ENCODE measurements at places on chromosomes 16 and 17. TPM values are rescaled to one million over a fixed set of nuclear protein-coding genes. Genes with fewer than 3 reads are reported as not detected.

DNA sequence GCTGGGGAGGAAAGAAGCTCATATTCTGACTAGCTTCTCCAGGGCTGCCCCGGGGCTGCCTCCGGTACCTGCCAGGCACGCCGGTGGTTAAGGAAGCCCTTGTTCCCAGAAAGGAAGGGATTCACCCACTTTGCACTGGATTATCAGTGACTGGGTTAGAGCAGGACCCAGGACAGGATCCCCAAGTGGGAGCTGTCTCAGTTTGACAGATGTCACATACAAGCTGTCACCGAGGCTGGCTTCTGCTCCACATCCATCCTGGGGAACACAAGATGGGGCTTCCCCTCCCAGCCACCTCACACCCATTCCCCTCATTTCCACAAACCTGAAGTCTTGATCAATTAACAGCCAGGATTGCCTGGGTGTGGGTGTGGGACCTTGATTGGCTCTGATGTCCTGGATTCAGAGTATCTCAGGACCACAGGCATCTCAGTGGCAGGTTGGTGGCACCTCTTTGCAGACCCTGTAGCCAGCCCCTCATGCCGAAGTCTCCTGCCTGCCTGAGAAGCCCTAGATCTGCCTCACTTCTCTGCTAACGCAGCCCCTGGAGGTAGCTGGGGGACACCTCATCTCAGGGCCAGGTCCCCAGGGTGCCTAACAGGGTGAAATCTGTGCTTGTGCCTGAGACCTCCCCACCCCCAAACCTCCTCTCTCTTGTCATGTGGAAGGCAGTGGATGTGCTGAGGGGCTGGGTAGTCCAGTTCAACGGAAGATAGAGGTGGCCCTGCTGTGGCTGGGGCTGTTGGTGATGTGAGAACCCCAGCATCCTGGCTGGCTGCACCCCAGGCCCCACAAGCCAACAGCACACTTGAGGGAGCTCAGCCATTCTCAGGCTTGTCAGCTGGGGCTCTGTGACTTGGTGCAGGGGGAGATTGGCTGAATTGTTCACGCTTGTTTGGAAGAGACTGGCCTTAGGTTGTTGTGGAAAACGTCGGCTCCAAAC lies 1.4 kb downstream of the CACNG5 start:
- no peak for DNase-seq

- no peak for DNase-seq
Measured at GRCh38 chr16:68644715-68645493, at the start of gene CDH3. Gene CDH3 (plus strand): TSS chr16:68645310. CDS start chr16:68645380, 70 bp downstream.

DNA sequence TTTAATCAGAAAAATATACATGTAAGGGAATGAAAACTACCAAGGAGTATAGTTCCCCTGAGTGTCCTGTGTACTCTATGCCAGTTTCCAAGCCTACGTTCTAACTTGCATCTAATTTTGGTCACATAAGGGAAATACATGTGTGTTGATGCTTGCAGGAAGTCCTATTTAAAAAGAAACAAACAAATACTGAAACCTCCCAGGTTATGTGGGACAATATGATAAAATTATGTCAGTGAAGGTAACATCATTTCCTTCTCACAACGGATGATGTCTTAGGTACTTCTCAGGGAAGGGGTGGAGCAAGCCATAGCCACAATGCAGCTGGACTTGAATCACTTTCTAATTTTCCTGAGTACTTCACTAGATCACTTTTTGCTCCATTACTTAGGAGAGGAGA lies 115.9 kb downstream of the ZFHX3 start:
- no peak for DNase-seq

DNA sequence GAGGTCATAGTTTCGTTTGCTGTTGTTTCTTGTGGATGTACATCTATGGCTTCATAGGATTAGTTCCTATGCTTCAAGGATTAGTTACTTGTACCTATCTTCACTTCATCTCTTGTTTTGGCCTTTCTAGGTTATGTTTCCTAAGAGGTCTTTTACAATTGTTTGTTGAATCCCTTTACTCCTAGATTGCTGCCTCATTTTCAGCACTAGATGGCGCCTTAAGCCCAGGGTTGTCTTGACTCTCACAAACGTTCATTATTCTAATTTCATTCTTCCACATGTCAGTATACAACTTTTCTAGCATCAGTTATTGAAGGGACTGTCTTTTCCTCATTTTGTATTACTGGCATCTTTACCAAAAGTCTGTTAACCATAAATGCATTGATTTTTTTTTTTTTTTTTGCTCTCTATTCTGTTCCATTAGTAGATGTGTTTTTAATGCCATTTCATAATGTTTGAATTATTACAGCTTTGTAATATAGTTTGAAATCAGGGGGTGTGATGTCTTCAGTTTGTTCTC lies 45.0 kb upstream of the NACA2 start:
- DNase-seq: peak; percentile 69

- no peak for DNase-seq
Measured at GRCh38 chr16:14043278-14043677, 27.8 kb upstream of the MRTFB start.

DNA sequence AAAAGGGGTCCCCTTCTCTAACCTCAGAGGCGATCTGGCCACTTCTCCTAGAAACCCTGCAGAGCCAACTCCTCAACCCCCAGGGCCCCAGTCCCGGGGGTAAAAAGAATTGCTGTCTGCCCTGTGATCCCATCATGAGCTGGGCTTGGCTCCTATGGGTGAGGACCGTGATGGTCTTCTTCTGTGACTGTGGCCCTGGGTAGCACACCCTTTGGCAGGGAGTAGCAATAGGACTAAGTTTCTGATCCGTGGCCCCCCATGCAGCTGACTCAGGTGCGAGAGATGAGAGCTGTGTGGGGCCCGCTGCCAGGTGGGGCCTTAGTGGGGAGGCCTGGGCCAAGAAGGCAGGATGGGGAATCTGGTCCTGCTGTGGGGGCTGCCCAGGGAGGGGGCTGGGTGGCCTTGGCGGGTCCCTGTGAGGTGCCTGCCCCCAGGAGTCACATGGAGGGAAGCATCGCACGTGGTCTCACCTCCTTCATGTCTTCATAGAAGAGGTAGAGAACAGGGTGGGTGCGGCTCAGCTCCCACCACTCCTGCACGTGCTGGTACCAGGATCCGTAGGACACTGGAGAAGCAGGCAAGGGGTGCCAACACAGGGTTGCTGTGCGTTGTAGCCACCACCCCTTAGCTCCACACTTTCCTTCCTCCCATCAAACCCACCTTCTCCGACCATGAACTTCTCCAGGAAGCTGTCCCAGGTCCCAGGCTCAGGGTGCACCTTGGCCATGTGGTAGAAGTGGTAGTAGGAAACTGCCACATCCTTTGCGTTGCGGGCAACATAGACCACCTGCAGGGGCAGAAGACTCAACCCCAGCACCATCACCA lies 3.3 kb downstream of the SULT1A1 start:
- no peak for DNase-seq

DNA sequence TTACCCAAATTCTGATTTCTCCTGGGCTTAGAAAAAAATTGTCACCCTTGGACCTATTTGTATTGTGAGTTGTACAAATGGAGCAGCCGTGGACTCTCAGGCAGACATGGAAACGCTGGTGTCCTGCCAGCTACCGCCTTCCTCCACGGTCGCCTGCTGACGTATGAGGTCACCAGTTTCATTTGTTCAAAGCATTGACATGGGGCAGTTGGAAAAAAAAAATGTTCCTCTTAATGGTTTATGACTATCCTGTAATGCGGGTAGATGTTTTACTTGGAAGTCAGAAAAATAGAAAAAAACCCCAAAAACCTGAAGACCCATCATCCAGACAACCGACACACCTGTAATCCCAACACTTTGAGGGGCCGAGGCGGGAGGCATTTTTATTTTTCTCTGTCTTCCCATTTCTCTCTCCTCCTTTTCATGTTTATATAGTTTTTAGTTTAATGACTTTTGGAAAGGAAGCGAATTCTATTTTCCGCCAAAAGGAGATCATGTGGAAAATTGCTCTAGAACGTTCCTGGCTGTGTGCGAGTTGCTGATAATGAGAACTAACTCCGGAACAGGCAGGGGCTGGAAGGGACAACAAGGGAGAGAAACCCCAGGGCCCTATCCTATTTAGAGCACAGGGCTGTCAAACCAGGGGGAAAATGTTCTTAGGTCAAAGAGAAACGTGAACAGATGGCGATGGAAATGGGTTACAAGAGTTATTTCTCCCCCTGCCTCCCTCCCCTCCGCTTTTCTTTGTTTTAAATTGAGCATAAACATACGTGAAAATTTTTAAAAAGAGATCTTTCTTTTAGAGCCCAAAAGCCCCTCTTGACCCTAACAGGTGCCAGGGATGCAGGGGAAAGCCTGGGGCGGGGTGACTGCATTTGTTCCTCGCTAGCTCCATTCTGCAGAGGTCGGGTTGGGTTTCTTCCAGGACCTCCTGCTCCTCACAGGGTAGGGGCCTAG lies 13.7 kb downstream of the DNAH17 start:
- peak; percentile 79 for DNase-seq

- no peak for DNase-seq
Measured at GRCh38 chr16:52095471-52095870, 451.5 kb downstream of the TOX3 start.

DNA sequence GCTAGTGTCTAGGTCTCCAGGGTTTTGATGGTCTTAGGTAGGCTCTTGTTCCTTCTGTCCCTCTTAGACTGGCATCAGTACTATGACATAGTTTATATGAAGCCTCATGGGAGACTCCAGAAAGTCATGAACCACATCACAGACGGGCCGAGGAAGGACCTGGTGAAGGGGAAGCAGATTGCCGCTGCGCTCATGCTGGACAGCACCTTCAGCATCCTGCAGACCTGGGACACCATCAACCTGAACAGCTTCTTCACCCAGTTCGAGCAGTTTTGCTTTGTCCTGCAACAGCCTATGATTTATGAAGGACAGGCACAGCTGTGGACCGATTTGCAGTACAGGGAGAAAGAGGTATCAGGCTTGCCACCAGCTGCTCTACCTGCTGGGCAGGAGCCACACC lies 34.0 kb downstream of the RNF213 start:
- DNase-seq: no peak

DNA sequence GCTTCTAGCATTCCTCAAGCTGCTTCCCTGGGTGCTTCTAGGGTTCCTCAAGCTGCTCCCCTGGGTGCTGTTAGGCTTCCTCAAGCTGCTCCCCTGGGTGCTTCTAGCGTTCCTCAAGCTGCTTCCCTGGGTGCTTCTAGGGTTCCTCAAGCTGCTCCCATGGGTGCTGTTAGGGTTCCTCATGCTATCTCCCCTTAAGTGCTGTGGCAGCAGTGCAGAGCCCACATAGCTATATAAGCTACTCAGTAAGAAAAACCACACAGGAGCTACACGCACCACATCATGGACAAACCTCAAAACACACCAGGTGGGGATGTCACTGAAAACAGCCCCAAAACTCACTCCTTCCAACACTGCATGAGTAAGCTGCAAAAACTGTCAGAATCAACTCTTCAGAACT lies 35.2 kb downstream of the ANKRD11 start:
- DNase-seq: no peak

DNA sequence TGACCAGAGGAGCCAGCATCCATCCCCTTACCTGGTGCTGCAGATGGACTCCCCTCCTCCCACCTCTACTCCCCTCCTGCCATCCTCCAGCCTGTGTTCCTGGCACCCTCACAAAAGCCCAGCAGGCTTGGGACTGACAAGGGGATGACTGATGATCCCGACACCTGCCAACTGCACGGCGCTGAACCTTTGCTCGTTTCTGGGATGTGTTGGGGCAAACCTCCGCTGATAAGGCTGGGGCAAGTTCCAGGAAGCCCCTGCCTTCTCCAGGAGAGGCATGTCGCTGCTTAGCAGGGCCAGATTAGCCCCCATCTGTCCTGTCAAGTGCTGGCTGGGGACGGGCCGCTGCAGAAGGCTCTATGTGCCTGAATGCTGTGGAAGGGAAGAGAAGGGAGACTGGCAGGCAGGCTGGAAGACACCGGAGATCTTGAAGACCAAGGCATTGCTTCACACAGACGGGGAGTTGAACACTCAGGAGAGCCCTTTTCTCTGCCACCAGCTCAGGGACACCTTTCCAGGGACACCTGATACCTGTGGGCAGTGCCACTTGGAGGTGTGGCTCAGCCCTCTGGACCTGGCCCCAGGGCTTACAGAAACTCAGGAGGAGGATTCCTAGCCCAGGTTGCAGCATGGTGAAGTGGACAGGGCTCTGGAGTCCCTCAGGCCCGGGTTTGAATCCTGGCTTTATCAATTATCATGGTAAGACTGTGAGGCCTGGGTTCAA lies 973 bp upstream of the KRT15 start:
- no peak for DNase-seq

GRCh38 chr16:11507350-11507749 lies 79.4 kb downstream of the LITAF start:
- no peak for DNase-seq

- no peak for DNase-seq
Measured at GRCh38 chr16:6153901-6154300, 1056.3 kb upstream of the EEF2KMT start.

GRCh38 chr16:78925083-78925767 lies 675.3 kb downstream of the MAF start:
- DNase-seq: no peak

GRCh38 chr17:38544175-38544838 lies 61.4 kb downstream of the SRCIN1 start:
- DNase-seq: no peak

DNA sequence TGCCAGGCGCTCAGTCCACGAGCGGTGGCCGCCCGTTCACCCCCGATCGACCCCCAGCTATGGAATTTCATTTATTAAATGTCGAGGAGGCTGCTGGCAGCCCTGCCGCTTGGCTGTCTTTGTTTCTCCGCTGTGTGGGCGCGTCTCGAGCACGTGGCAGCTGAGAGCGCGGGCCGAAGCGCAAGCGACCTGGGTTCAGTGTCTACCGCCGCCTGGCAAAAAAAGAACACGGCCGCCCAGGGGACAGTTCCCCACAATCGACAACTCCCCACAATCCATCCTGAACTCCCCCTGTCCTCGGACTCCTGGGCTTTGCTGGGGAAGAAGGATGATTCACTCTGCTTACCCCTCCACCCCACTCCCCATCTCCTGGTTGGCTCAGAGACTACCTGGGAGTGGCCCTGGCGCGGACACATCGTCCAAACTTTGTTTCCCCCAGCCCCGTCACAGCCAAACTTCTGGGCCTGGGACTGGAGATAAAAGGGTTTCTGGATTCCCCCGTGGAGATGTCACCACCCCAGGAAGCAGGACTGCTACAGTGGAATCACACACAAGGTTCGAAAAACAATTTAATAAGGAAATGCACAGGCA lies 1.7 kb upstream of the ANKRD13B start:
- no peak for DNase-seq

Gene OSGIN1
- 8.6 TPM for total RNA-seq

Gene TMEM98
- 83.6 TPM for total RNA-seq

Gene UNC45B
- total RNA-seq: not detected

Gene ZPBP2
- total RNA-seq: not detected

Gene HBA2
- not detected for total RNA-seq

Gene KRT36
- not detected for total RNA-seq

Gene DNASE1L2
- 1.0 TPM for total RNA-seq

Gene NOS2
- total RNA-seq: not detected

Gene CPHXL2
- not detected for total RNA-seq

Gene RNF112
- 0.11 TPM for total RNA-seq

Gene GPR179
- total RNA-seq: not detected

All from endothelial cell of umbilical vein (primary cell).